Cerebellar nuclear complex (tissue), 1 donor: ENCODE measurements at places on chromosomes 6 and 20.

- no peak for DNase-seq
These were observed 14.4 kb downstream of the CYB5R4 start for GRCh38 chr6:83873869-83874268.

GRCh38 chr6:64083261-64083660 is 447.7 kb downstream of the PHF3 start:
- DNase-seq, result no peak

DNA sequence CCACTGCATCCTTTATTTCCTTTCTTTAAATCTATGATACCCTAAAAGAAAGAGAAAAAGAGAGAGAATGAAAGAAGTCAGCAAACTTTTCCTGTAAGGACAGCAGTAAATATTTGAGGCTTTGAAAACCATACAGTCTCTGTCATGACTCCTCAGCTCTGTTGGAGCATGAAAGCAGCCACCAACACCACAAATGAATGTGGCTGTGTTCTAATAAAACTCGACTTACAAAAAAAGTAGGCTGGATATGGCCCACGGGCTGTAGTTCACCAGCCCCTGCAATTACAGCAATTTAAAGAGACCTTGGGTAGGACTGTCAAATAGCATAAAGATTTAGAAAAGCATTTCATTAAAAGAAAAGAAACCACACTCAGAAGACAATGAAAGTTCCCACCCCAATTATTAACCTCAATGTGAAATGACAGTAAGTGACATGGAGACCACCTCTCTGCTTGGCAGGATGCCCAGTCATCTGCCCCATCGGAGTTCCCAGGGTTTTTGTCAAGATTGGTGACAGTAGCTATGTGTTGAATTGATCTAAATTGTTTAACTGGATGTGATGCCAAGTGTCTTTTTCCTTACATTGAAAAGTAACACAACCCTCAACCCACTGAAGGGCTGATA is 50.9 kb downstream of the TNFRSF21 start:
- no peak for DNase-seq

GRCh38 chr6:124830506-124830905 is 131.7 kb upstream of the RNF217 start:
- no peak for DNase-seq

DNA sequence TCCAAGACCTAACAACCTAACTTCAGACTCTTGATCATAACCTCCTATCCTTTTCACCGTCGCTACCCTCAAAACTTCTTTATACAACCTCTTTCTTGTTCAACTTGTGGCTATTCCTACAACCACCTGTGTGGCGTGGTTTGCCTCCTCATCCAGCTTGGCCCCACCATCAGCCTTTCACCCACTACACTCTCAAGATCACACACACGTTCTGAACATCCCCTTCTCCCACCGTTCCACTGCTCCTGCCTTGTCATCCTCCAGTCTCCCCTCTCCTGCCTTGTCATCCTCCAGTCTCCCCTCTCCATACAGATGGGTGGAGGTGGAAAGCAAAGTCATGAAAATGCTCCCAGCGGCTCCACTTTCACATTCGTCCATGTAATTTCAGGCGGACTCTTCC is 14.0 kb downstream of the MAK start:
- no peak for DNase-seq

DNA sequence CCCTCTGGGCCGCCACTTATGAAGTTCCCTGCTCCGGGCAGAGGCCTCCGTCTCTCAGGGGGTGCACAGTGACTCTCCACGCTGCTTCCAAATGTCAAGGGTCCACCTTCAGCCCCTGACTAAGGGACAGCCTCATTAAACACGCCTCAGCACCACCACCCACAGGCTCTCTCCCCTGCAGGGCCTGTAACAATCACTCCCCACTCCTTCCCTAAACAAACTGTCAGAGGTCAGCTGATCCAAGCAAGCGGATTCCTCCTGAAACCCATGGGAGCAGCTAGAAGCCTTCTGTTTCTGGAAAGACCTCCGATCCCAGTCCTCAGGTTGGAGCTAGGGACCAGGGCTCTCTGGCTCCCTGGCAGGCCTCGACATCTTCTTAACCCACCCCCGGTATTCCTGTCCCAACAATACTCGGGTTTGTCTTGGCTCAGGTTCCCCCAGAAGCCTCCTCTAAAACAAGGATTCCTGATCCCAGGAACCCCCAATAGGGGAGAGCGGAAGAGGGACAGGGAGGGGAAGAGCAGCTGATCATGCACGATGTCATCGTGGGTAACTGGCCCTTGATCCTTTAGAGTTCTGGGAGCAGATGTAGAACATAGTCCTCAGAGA is 181.0 kb downstream of the ZNF217 start:
- no peak for DNase-seq

- no peak for DNase-seq
These were observed 192.6 kb downstream of the NRN1 start for GRCh38 chr6:5814116-5814515.

DNA sequence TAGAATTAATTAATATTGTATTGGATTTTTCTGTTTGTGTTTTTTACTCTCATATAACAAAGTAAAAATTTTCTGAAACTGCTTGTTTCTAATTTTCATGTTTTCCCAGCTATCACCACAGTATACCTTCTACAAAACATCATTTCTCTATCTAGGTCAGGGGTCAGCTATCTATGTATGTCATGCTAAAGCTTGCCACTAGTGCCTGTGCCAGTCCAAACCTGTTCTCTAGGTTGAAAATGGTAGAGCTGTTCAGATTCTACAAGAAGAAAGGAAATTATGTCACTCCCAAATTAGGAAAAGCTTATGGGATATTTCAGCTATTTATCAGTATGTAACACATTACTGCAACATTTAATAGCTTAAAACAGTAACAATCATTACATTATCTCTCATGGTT is 5.8 kb upstream of the ME1 start:
- no peak for DNase-seq

DNA sequence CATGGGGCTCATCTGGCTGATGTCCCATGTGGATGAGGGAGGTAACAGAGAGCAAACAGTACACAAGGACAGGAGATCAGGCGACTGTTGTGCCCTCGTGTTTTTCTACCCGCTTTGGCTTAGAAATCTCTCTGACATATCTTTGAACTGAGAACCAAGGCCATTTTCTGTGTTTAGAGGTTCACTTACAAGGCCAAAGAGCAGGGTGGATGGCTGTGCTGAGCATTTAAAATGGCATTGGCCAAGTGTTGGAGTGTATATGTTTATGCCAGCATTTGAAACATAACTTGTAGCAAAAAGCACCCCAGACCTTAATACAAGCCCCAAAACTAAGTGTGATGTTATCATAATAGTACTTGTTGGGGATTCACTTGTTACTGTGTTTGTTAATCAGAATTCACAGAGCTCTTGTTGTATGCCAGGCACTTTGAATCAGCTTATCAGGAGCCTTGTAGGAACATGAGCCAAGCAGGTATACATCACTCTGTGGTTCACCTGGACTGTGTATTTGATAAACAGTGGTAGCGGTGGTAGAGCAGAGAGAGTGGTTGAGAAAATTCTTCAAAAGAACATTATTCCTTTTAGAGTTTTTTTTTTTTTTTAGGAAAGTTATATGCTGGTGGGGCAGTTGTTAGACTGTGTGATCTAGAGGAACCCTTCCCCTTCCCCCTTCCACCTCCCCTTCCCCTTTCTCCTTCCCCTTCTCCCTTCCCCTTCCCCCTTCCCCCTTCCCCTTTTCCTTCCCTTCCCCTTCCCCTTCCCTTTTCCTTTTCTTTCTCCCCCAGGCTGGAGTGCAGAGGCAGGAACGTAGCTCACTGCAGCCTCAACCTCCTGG is 71.3 kb downstream of the ATRN start:
- DNase-seq, result no peak

DNA sequence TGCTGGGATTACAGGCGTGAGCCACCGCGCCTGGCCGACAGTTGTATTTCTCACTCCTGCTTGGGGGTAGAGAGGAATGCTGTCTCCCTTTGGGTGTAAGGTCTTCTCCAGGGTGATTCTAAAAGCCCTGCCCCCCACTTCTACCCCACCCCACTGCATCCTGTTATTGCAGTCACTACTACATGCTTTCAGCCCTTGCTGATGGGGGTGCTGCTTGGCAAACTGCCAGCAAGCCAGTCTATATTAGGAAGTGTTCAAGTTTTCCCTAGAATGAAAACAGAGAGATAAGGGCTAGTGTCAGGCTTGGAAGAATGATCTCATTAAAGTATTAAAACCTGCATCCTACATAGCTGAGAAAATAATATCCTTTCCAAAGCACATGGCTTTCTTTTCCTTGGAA is 31.3 kb downstream of the TTI1 start:
- DNase-seq, result no peak

- no peak for DNase-seq
These were observed 1.9 kb downstream of the KCNQ5 start for GRCh38 chr6:72623808-72624207.

GRCh38 chr6:102813489-102814275 is 1420.2 kb downstream of the GRIK2 start:
- no peak for DNase-seq
